ENCODE measurements at places on chromosomes 3 and 15.

- DNase-seq: no peak
Measured at GRCh38 chr3:53211706-53212702, 43.8 kb downstream of the TKT start.

- DNase-seq: no peak
Measured at GRCh38 chr3:67490658-67491057, 163.8 kb downstream of the SUCLG2 start.

DNA sequence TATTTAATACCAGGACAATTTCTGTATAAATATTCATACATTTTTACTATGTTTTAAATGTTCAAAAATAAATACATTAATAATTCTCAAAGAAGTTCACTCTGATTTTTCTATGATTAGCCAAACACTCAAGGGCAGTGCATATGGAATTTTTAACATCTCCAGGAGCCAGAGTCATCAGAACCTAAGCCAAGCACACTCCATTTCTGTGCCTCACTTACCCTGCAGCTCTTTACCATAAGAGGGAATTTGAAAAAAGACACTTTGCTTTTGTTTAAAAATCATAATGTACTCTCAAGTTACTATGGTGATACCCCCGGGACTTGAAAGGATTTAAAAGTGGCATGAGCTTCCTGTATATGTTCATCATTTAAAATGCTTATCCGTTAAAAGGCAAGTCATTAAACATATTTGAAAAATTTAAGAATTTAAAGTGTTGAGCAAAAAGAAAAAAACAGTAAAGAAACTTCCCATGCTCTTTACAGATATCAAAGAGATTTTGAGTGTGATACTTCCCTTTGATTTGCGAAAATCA, 747.4 kb upstream of the NECTIN3 start:
- DNase-seq: no peak

DNA sequence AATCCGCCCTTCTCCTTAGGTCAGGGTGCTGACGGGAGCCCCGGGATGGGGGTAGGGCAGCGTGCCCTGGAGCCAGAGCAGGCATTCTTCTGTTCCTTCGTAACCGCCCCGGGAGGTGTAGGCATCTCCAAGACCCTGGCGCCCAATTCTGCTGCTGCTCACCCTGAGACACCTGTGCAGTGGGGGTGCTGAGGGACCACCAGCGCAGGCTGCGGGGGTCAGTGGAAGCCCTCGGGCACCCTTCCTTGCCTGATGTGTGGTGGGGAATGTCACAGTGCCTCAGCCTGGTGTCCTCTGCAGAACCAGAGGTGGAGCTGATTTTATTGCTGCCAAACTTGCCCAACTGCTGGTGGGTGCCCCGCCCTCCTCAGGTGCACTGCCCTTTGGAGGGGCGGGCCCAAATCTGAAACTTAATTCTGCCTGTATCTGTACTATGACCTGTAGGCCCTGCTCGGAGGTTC, 7.3 kb downstream of the CSK start:
- no peak for DNase-seq

- no peak for DNase-seq
Measured at GRCh38 chr3:189673535-189673934, 42.3 kb downstream of the TP63 start.

GRCh38 chr3:94225148-94225865, 162.4 kb downstream of the NSUN3 start:
- no peak for DNase-seq

DNA sequence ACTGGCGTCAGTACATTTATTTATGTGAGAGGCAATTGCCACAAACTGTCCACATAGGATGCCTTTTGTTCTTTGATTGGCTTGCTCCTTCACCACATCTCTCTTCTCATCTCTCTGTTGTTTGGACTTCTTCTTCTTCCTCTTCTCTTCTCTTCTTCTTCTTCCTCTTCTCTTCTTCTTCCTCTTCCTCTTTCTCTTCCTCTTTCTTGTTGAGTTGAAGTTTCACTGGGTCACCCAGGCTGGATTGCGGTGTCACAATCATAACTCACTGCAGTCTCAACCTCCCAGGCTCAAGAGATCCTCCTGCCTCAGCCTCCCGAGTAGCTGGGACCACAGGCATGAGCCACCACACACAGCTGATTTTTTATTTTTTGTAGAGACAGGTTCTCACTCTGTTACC, 67.7 kb upstream of the GSK3B start:
- no peak for DNase-seq

GRCh38 chr3:5270666-5271371, 83.3 kb downstream of the EDEM1 start:
- DNase-seq: no peak

- DNase-seq: no peak
Measured at GRCh38 chr15:89116404-89116803, 28.1 kb downstream of the ABHD2 start.

GRCh38 chr15:101542306-101543025, 53.0 kb upstream of the PCSK6 start:
- no peak for DNase-seq

DNA sequence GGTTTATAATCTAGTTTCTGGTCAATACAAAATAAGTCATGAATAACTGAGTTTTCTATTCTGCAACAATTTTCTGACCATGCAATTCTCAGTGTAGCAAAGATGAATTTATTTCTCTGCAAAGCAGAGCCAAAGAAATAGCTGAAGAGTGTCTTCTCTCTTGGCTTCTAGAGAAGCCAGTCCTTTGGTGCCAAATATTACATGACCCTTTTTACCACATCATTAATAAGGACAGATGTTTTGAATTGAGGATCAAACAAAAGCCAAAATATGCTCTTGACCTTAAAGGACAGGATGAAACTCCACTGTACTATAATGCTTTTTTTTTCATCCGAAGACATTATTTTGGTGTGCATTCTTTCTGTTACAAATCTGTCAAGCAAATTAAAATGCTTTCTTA, 40.2 kb upstream of the OSTN start:
- no peak for DNase-seq

- DNase-seq: no peak
Measured at GRCh38 chr3:63933459-63933858, 21.3 kb upstream of the SCAANT1 start.

GRCh38 chr3:24523215-24523614, 28.6 kb upstream of the THRB start:
- DNase-seq: no peak

- no peak for DNase-seq
Measured at GRCh38 chr15:38401106-38401505, 52.8 kb upstream of the FAM98B start.

- DNase-seq: no peak
Measured at GRCh38 chr3:21188459-21188858, 562.6 kb downstream of the ZNF385D start.

- DNase-seq: no peak
Measured at GRCh38 chr3:168956076-168956475, 707.4 kb downstream of the MECOM start.

DNA sequence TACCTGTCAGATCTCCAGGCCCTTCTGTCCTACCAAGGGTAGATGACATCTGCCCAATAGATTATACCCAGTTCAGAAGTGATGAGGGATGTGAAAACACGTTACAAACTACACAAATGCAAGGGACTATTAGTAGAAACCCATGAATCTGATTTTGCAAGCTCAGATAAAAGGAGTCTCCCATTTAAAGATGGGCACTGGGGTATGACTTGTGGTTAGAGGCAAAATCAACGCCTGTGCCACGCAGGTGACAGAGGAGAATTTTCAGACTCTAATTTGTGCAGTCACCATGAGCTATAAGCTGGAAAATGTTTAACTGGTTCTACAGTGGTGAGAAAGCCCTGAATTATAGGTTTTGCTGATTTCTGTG, 184.4 kb upstream of the LPP start:
- DNase-seq: no peak

DNA sequence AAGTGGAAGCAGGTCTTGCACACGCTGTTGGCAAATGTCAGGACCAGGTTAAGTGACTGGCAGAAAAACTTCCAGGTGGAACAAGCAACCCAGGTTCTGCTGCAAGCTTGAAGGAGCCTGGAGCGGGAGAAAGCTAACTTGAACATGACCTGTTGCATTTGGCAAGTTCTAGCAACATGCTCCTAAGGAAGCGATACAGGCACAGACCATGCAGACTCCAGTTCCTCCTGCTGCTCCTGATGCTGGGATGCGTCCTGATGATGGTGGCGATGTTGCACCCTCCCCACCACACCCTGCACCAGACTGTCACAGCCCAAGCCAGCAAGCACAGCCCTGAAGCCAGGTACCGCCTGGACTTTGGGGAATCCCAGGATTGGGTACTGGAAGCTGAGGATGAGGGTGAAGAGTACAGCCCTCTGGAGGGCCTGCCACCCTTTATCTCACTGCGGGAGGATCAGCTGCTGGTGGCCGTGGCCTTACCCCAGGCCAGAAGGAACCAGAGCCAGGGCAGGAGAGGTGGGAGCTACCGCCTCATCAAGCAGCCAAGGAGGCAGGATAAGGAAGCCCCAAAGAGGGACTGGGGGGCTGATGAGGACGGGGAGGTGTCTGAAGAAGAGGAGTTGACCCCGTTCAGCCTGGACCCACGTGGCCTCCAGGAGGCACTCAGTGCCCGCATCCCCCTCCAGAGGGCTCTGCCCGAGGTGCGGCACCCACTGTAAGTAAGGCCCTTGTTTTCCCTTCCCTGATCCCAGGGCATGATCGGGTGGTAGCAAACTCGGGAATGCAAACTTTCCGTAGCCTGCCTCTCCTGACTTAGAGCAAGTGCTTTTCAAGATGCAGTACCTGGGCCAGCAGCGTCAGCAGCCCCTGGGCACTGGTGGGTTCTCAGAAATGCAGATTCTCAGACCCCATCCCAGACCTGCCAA, 759 bp downstream of the GALNT15 start:
- no peak for DNase-seq

GRCh38 chr15:99962006-99962561, 228.8 kb upstream of the LYSMD4 start:
- DNase-seq: no peak

DNA sequence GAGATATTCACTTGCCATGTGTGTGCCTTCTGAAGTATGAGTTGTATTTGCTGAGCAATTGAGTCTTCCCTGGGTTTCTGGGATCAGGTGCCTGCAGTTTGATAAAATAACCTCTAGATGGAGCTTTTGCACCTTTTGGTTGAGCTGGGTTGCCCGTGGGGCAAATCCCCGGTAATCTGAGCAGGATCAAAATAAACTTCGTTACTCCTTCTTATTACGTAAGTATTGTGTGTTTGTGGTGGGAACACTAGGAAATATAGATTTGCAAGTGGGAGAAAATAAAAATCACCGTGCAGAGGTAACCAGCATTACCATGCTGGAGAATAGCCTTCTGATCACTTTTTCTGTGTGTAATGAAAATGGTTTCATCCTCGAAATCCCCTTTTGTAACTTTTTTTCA, 277.4 kb upstream of the NR2E3 start:
- DNase-seq: peak; percentile 29

DNA sequence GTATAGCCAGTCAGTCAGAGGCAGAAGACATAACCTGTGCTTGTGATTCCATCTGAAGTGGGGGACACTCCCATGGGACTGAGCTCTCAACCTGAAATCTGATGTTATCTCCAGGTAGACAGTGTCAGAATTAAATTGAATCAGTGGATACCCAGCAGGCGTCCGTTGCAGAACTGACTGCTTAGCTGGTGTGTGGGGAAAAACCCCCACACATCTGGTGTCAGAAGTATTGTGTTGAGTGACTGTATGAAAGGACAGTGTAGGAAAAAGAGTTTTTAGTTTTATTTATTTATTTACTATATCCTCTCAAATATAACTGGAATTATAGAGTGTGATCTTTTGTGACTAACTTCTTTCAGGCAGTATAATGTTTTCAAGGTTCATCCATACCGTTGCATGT, 10.4 kb downstream of the KPNA4 start:
- no peak for DNase-seq

GRCh38 chr3:12380461-12380860, 91.6 kb downstream of the PPARG start:
- DNase-seq: no peak

DNA sequence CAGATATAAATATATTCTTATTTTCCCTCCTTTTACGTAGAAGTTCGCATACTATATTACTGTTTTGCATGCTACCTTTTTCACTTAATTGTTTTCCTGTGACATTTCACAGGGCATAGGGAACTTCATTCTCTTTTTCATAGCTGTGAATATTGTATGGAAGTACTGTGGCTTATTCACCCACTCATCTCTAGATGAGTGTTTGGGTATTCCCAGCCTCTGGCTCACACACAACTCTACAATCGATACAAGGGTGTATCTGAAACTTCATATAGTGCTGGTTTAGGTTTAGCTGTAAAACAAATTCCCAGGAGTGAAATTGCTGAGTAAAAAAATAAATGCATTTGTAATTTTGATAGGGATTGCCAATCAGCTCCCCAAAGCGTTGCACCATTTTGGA, 55.3 kb upstream of the MAGI1 start:
- DNase-seq: no peak

DNA sequence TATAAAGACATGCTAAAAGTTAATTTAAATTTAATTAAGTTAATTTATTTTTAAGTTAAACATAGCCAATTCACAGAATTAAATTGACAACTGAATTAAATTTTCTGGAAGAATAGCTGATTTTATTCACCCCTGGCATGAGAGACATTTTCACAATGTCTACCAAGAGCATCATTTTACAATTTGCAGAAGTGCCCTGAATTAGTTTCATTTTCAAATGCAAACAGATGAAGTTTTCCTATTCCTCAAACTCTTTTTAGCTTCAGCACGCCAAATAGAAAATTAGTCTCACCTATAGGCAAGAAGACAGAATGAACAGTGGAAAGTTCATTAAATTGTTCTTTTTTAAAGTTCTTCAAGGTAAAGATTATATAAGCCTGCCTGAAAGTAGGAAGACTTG, 259.3 kb downstream of the ZBBX start:
- no peak for DNase-seq

- DNase-seq: no peak
Measured at GRCh38 chr15:70196372-70197316, 98.9 kb upstream of the TLE3 start.

- peak; percentile 25 for DNase-seq
Measured at GRCh38 chr3:125163739-125164601, 48.6 kb downstream of the SLC12A8 start.

DNA sequence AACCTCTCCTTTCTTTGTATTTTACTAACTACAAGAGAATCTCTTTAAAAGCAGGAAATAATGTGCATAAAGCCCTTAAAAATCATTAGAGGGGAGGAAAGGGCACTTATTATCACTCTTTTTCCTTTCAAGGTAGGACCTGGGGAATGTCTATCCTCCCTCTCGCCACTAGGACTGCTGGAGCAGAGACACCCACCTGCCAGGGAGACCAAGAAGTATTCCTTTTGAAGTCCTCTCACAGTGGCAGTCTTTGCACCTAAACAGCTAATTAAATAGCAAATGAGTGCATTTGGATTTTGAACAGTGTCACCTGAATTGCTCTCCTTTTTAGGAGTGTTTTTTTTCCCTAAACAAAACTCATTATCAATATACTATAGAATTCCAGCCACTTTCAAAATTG, 874.1 kb downstream of the ZPLD1 start:
- DNase-seq: no peak

- DNase-seq: no peak
Measured at GRCh38 chr3:65861718-65862117, 177.0 kb downstream of the MAGI1 start.

DNA sequence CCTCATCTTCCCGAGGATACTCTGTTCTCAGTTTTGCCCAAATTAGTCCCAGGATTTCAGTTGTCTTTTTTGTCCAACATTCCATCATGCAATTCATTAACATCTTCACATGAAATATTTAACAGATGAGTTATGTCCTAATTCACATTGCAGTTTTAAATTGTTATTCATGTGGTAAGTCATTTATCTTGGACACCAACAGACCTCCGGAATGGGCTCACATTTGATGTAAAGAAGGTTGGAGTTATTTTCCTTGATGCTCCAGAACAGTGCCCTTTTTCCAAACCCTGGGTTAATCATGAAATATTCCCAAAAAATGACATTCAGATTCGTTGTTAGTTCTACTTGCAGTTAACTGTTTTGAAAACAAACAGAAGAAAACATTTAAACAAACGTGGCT, 32.8 kb upstream of the LRTM1 start:
- no peak for DNase-seq

All from ACHN (cell line).